Spleen (tissue), 13 donors: ENCODE measurements at places on chromosomes 1 and 21. TPM values are rescaled to one million over a fixed set of nuclear protein-coding genes. Genes with fewer than 3 reads are reported as not detected.

GRCh38 chr21:34351786-34352241, 12.0 kb upstream of the KCNE2 start:
- H3K36me3 ChIP-seq, result no peaks in the 10 kb centered on the region
- DNase-seq, result no peak
- peaks cover 11% of the 10 kb centered on the region for H3K27me3 ChIP-seq
- H3K4me3 ChIP-seq, result no peak overlapping the region
- no peaks in the 10 kb centered on the region for H3K4me1 ChIP-seq

GRCh38 chr1:201317551-201317950, 34.2 kb downstream of the PKP1 start:
- H3K4me1 ChIP-seq, result no peaks in the 10 kb centered on the region
- no peak overlapping the region for H3K27ac ChIP-seq
- DNase-seq, result no peak
- H3K27me3 ChIP-seq, result no peaks in the 10 kb centered on the region
- H3K36me3 ChIP-seq, result no peaks in the 10 kb centered on the region

FAM229A gene
- 11.5 TPM for total RNA-seq

SLC41A1 gene
- 22.5 TPM for total RNA-seq

PPP1R12B gene
- total RNA-seq, result 60.0 TPM

PCAT6 gene
- total RNA-seq, result not detected

OR2T2 gene
- total RNA-seq, result 0.42 TPM
